ENCODE measurements at places on chromosomes 1 and 21.

DNA sequence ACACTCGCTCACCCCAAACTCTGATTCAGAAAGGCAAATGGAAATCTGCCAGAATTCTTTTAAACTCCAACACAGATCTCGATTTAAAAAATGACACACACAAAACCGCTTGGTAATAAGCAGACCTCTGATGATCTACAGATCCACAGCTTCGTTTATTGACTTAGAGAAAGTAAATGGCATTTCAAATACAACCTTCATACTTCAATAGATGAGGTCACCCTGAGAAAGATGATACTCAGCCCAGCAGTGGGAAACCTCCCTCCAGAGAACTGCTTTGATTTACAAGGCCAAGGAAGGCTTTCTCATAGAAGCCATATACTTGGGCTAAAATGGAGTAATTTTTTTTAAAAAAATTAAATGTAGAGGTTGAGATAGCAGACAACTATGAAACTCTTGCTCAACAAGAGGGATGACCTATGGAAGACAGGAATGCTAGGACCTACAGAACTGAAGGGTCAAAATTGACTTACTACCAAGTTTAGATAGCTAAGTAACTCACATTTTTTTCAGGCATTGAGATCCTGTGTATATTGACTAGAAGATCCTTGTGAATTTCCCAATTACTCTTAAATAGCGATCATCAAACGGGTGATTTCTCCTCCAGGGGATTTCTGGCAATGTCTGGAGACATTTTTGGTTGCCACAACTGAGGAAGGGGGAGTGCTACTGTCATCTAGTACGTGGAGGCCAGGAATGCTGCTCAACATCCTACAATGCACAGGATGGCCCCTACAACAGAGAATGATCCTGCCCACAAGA, 143.9 kb downstream of the CLIC6 start:
- no peak for DNase-seq

DNA sequence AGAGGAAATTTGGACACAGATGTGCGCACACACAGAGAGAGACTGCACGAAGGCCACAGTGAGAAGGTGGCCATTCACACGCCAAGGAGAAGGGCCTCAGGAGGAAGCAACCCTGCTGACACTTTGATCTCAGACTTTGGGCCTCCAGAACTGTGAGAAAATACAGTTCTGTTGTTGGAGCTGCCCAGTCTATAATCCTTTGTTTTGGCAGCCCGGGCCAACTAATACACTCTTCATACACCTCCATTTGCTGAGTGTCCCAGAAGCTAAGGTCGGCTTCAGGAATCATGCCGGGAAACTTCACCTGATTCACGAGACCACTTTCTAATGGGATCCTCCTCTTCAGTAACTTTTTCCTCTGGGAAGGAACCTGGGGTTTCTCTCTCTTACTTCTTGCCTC, 23.2 kb downstream of the HUNK start:
- no peak for DNase-seq

DNA sequence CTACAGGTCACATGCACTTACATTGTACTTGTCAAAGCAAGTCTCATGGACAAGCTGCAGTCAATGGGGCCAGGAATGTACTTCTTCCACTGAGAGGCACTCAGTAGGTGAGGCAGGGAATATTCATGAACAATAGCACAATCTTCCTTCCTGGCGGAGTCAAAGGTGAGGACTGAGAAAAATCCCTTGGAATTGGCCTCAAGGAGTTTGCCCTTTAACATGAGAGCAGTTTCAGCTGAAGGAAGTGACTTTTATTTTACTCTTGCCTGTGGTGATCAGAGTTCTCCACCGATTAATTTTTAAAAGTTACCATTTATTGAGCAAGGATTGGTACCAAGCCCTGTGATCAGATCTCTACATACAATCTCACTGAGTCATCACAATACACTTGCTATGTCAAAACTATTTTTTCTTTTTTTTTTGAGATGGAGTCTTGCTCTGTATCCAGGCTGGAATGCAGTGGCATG, 11.2 kb upstream of the AK2 start:
- DNase-seq: no peak

- no peak for DNase-seq
Measured at GRCh38 chr21:37737996-37738395, 178.3 kb downstream of the KCNJ6 start.

DNA sequence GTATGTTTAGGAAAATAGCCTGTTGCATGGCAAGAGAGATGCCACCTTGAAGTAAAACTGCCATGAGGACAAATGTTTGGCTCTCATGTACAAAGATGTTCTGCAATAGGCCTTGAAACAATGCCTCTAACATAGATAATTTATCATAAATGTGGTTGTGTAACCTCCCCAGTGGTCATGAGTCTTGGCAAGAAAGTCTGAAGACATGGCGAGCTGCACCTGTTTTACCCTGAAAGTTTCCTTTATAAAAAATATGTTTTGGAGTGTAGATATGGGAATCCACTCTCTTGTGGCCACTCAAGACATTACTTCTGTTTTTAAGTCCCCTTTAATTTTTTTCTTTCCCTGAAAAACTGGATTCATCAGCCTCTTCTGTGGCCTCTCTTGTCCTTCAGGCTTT, 2217.1 kb downstream of the NCAM2 start:
- no peak for DNase-seq

GRCh38 chr1:228142155-228142691, 2.1 kb downstream of the GUK1 start:
- no peak for DNase-seq

DNA sequence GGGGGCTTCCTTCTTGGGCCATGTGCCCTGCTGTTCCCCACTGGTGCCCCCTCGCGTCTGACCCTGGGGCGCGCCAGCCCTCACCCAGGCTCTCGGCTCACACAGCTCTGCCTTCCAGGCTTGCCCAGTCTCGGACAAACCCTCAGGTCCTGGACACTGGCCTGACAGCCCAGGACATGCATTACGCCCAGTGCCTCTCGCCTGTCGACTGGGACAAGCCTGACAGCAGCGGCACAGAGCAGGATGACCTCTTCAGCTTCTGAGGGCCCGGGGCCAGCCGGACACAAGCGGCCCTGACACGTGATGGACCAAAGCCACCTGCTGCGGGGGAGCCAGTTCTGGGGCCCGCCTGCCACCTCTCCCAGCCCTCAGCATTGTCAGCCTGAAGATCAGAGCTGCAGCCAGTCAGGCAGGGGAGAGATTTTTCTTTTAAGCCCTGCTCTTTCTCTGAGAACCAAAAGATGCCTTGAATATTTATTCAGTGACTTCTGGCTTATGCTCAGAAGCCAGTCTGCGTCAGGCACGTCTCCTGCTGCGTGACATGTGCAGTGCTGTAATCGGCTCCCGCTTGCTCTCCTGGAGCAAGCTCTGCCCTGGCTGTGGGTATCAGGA, 23.4 kb downstream of the LDLRAP1 start:
- DNase-seq: no peak

DNA sequence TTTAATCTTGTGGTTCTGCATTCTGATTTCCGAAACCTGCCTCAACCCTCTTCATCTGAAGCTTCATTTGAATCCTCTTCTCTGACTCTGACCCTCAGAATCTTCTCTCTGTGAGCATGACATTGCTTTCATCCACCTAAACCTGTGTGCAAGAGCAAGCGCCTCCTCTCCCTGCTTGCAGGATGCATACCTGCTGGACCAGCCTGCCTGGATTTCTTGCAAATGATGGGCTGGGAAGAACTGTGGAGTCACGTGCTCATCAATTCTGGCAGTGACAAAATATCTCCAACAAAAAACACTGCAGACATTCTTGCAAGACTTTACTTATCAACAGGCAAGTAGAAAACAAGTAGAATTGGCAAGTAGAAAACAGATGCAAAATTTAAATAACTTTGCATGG, 20.8 kb upstream of the SLC35F3 start:
- DNase-seq: no peak

- no peak for DNase-seq
Measured at GRCh38 chr1:154546264-154547063, 12.0 kb downstream of the UBE2Q1 start.

- no peak for DNase-seq
Measured at GRCh38 chr1:55477953-55478352, 262.8 kb upstream of the USP24 start.

DNA sequence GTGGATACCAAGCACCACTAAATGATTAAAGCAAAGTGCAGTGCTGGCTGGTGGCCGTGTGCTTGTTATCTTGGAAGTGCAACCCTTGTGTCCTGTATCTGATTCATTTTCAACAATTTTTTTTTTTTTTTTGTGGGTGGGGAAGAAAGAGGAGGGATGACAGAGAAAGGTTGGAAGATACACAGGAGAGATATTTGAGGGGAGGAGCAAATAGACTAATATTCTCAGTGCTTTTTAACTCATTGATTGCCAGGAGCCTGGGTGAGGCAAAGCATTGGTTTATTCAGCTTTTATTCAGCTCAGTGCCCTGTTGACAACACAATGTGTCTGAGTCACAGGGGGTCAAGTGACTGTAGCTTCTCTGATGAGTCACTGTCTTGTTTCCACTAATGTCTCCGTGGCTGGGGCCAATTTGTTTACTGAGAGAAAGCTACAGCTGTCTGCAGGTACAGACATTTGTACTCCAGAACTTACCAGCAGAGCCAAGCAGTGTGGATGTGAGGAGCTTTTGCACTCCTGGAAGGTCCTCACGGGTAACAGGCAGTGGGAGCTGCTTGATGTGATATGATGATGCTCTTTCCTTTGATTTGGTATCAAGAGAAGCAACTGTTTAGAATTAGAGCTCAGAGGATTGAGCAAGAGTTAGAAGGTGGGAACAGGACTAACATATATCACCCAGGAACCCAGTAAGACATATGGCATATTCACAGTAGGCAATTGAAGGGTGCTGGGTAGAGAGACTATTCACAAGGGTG, 23.6 kb upstream of the DNM3 start:
- no peak for DNase-seq

DNA sequence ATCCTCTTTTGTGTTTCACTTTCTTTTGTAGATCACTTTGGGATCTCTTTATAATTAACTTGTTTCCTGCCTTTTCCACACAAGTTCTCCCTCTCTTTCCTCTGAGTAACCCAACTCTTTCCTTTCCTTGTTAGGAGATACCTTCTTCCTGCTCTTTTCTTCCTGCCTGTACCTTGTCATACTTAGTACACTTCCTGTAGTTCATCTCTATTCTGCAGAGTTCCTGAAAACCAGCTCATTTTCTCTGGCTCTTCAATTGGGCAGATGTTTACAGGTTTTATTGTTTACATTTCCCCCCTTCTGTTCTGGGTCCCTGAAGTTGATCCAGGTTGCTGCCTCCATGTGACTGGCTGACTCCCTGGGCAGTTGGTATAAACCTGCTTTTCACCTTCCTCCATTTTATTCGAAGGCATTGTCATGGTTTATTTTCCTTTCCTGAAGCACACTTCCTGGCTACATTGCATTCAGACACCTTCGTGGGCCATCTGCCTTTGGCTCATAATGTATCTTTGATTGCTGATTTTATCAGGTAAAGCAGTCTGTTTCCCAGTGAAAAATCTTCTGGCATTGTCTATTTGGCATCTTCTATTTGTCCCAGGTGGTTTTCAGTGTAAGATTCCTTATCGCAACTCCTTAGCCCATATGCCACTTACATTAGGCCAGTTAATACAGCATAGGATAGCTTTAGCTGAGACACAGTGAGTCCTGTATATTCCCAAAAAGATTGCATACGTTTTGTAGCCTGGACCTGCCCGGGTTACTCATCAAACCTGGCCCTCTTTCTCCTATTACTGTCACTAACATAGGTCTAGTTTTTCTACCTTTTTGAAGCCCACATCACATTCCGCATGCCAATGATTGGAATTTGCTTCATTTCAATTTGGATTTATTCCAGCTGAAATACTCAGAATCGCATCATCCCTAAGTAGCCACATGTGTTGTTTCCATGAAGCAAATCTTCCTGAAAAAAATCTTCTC, 15.4 kb downstream of the CTH start:
- no peak for DNase-seq

- no peak for DNase-seq
Measured at GRCh38 chr1:180742663-180743062, 110.8 kb downstream of the XPR1 start.

- DNase-seq: no peak
Measured at GRCh38 chr1:203464226-203464625, 11.4 kb upstream of the PRELP start.

DNA sequence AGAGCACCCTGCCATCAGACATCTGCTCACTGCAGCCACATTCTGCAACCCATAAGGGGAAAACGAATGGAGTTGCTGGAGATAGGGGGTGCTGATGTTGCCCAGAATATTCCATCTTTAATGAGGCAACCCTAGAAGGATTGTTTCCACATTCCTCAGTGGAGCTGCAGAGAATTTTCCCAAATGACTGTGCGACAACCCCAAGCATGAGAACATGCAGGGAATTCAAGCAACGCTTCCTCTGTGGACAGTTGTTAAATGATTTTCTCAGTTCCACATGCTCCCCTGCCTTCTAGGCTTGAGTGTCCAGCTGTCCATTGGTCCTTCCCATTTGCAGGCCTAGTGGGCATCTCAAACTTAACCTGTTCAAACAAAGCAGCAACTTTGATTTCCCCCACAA, 20.5 kb upstream of the UBL4B start:
- DNase-seq: no peak

GRCh38 chr1:29387210-29387609, 150.9 kb downstream of the PTPRU start:
- no peak for DNase-seq

DNA sequence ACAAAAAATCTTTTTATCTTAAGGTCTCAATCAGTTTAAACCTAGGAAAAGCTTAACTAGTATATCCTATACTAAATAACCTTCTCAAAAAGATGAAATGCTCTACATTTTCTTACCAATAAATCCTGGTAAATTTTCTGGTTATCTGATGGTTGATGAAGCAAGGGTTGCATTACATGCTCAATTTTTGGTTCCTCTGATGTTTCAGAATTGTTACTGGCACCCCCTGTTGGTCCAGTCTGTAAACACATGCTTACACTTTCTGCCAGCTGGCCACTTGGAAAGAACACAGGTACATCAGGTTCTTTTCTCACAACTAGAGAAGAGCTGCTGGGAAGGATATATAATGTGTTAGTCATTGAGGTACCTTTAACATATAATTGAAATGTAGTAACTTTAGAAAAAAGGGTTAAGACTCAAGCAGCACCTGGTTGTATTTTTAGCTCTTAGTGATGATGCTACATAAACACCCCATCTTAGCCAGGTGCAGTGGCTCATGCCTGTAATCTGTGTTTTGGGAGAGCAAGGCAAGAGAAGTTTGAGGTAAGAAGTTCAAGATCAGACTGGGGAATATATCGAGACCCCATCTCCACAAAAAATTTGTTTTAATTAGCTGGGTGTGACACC, 30.9 kb upstream of the TAL1 start:
- no peak for DNase-seq

- no peak for DNase-seq
Measured at GRCh38 chr1:239757716-239758115, 334.0 kb upstream of the FMN2 start.

DNA sequence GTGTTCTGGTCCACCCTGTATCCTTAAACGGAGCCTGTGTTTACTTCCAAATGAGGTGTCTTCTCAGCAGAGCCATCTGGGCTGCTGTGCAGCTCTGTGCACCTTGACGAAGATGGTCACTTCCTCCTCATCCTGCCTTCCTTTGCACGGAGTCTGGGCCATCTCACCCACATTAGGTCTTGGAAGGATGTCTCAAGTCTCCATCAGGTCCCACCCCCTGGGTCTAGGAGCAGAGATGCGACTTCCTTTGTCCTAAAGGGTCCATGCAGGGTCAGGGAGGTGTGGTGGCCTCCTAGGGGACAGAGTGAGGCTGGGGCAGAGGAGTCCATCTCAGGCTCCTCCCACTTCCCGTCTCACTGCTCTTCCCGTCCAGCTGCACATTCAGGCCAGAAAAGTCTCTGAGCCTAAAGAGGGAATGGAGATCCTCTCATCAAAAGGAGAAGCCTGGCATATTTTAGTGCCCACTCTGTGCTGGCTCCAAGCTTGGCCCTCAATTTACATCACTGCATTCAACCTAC, 209.2 kb downstream of the MATN1 start:
- DNase-seq: no peak

Measured in stimulated activated CD8-positive, alpha-beta memory T cell treated with anti-CD3 and anti-CD28 coated beads, Interleukin-15, amount 100 ng/mL, for 24 hours (primary cell).